Astrocyte of the cerebellum (primary cell): ENCODE measurements at places on chromosomes 7 and 10.

DNA sequence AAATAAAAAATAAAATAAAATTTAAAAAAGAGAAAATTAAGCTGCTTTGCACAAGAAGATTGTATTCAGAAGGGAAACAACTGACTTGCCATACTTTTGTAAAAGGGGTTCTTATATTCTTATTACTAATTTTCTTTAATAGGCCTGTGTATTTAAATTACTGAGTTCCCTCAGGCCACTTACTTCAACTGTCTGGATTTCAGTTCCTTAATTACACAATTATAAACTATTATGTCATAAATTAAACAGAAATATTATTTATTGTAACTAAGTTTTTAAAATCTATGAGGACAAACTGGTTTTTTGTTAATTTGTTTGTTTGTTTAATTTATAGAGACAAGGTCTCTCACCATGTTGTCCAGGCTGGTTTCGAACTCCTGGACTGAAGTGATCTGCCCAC lies 22.4 kb upstream of the MICU1 start:
- no peak for DNase-seq

DNA sequence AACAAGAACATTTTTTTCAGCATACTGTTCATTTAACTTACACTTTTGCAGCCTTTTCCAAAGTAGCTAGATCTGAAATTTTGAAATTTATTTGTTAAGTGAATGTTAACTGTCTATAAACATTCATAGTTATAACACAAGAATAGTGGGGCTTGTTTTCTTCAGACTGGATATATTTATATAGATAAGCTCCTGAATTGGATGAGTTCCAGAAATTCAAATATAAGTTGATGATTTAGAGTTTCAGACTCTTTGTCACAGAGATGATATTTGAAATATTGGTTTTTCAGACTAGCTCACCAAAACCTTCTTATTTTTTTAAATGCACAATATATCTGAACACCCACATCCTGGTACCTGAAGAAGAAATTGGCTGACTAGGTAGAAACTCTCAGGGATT lies 44.0 kb downstream of the ZNRF2 start:
- DNase-seq, result no peak

DNA sequence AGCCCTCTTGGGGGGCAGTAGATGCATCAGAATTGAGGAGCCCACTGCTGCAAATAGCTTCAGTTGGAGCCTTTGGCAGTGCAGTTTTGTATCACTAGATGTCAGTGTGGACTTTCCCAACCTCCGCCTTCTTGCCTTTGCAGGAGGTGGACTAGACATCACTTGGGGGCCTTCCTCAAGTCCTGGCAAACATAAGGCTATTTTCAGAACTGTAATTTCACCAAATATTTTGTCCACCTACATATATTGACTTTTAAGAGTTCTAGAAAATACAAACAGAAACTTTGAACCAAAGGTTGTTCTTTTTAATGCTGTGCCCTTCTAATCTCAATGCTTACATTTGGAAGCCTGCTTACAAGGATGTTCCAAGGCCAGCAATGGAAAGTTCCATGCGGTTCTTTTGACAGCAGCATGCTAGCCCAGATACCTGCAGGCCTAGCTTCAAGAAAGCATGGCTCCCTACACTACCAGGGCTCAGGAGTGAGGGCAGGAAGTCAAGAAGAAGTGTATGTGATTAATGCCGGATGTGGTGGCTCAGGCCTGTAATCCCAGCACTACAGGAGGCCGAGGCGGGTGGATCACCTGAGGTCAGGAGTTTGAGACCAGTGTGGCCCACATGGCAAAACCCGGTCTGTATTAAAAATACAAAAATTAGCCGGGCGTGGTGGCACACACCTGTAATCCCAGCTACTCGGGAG lies 8.0 kb upstream of the ZNRF2 start:
- peak; percentile 51 for DNase-seq

GRCh38 chr10:30510184-30510931 lies 76.4 kb downstream of the MAP3K8 start:
- peak; percentile 15 for DNase-seq

DNA sequence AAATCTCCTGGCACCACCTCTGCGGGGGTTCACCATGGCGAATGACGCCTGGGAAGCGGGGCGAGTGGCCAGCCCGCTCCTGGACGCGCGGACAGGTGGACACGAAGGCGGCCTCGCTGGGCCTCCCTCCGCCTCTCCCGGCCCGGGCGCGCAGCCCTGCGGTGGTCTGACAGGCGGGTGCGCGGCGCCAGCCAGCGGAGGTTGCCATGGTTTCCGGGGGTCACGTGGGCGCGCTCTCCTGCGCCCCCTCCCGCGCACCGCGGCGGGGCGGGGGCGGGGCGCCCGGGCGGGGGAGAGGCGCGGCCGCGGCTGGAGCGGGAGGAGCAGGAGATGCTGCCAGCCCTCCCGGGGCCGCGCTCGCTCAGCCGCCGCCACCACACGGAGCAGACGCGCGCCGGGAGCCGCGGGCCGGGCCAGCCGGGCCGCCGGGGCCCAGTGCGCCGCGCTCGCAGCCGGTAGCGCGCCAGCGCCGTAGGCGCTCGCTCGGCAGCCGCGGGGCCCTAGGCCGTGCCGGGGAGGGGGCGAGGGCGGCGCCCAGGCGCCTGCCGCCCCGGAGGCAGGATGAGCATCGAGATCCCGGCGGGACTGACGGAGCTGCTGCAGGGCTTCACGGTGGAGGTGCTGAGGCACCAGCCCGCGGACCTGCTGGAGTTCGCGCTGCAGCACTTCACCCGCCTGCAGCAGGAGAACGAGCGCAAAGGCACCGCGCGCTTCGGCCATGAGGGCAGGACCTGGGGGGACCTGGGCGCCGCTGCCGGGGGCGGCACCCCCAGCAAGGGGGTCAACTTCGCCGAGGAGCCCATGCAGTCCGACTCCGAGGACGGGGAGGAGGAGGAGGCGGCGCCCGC lies at the start of gene PRKAR2B:
PRKAR2B (plus strand) TSS at position 359 of the 848 bp plus-strand sequence; CDS start at position 562, 203 bp downstream.
- peak; percentile 32 for DNase-seq

GRCh38 chr10:118638680-118639079 lies 43.2 kb upstream of the PRLHR start:
- no peak for DNase-seq

DNA sequence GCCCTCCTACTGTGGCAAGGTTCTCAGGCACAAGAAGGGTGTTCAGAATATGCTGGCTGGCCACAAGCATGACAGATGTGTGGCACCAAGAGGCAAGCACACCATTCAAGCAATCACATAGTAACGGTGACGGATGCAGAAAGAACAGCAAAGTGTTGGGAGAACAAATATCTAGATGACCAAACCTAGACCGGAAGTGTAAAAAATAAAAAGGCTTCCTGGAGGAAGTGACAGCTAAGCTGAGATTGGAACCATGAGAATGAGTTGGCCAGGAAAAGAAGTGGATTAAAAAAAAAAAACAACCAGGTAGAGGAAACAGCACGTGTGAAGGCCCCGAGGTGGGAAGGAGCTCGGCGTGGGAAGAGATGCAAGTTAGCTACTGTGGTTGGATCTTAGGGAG lies 22.0 kb downstream of the GHRHR start:
- no peak for DNase-seq

DNA sequence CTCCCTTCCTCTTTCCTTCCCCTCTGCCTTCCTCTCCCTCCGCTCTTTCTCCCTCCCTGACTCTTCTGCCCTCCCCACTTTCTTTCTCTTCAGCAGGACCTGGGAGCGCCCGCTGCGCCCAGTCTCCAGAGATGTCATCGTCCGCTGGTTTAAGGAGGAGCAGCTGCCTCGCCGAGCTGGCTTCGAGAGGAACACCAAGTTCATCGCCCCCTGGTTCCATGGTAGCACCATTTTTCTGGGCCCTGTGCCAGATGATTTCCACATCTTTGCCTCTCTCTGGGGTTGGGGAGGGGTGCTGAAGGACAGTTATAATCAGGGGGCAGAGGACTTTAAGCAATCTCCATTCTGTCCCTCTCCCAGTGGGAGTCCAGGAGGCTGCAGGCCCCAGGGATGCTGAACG lies 71.6 kb downstream of the SH2D4B start:
- no peak for DNase-seq

- no peak for DNase-seq
Observed at GRCh38 chr10:3217301-3217700, 44.7 kb upstream of the PITRM1 start.

GRCh38 chr7:68295386-68295785 lies 1298.8 kb downstream of the TYW1 start:
- no peak for DNase-seq

DNA sequence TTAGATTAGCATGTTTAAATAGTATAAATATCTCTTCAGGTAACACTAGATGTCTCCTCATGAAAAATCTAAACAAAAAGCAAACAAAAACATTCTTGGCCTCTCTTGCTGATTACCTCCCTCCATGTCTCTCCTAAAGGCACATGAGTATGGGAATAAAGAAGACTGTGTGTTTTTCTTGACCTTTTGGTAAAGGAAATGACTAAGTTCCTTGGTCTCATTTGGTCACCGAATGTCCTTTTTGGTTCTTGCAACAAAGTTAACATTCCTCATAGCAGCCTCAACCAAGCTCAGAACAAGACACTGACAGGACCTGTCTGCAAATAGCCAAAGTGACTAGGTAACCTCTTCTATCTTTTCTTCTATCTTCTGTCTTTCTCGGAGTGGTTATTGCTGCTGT lies 35.5 kb downstream of the POM121L12 start:
- DNase-seq, result no peak

GRCh38 chr7:108716783-108717182 lies 147.1 kb downstream of the DNAJB9 start:
- no peak for DNase-seq

GRCh38 chr7:133434246-133434865 lies 181.5 kb downstream of the EXOC4 start:
- DNase-seq, result peak; percentile 22

DNA sequence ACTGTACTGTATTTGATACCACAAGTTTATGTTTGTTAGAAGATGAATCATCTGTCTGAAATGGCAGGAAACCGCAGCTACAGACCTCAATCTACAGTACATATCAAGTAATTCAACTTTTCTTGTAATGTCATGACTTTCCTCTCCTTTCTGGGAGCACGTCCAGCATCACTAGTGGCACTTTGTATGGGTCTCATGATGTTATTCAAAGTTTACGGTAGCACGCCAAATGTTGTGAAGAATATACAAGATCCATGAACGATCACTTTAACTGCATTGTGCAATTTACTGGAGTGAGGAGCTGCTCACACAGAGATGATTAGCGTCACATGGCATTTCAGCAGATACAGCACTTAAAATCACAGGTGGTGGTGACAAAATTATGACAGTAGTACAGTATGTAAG lies 257.8 kb upstream of the GNAI1 start:
- peak; percentile 92 for DNase-seq

- DNase-seq, result no peak
Observed at GRCh38 chr10:63917363-63917762, 396.2 kb downstream of the REEP3 start.

DNA sequence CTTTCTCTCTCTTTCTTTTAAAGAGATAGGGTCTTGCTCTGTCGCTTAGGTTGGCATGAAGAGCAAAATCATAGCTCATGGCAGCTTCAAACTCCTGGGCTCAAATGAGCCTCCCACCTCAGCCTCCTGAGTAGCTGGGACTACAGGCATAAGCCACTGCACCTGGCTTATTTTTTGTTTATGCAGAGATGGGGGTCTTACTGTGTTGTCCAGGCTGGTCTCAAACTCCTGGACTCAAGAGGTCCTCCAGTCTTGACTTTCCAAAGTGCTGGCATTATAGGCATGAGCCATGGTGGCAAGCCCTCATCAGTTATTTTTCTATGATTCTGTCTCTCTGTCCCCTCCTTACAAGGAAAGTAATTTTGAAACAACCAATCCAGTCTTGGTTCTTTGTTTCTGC lies 1.1 kb upstream of the BAG3 start:
- DNase-seq, result no peak

- DNase-seq, result no peak
Observed at GRCh38 chr7:93873998-93874574, 16.5 kb downstream of the TFPI2 start.

DNA sequence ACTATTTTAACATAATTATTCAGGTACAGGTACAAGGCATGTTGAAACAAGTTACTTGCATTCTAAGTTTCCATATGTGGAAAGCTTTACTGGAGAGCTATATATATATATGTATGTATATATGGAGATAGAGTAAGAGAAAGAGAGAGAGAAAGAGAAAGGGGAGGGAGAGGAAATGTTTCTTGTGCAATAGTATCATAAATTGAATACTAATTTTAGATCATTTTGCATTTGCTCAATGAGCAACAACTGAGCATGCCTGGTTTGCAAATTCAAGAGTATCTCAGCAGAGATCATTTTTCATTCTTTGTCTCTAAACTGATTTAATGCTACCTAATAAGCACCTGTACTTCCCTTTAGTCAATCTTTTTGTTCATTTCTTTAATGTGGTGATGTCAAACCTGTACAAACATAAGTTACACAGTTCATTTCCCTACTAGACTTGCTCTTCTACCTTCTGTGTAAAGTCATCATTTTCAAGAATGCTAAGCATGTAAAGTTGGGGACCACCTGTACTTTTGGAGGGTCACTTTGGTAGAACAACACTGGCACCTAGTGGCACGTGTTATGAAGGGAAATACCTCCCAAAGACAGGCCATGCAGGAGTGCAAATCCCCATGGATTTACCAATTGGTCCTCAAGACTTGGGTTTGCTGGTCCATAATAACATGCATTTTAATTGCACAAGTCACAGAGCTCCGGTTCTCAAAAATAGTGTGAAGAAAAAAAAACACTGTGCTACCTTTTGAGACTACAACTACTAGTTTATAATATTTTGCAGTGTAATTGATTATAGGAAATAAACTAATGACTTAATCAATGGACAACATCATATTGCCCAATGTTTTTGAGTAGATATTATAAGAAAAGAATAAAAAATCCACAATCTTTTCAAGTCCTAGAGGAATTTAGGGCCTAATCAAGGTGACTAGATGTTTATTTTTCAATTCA lies 431.2 kb upstream of the IGFBP3 start:
- peak; percentile 60 for DNase-seq

DNA sequence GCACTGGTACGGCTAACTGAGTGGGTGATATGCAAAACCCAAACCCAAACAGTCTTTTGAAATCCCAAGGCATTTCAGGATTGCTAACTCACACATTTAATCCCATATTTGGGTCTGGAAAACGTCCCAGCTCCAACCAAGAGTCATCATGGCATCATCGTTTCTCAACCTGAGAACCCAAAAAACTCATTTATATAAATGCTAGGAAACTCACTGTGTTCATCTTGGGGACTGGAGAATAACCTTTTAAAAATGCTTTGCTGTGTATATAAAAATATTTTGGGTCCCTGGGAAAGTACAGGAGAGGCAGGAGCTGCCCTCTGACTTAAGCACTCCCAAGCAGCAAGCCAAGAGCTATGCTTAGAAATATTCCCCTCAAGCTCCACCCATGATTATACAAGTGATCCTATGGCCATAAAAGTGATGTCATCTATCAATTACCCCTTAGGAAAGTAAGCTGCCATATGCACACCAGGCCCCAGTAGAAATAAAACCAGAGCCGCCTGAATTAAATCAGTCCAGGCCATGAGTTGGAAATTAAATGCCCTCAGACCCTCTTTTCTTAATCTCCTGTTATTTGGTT lies 352.1 kb downstream of the FRMD4A start:
- DNase-seq, result peak; percentile 81

DNA sequence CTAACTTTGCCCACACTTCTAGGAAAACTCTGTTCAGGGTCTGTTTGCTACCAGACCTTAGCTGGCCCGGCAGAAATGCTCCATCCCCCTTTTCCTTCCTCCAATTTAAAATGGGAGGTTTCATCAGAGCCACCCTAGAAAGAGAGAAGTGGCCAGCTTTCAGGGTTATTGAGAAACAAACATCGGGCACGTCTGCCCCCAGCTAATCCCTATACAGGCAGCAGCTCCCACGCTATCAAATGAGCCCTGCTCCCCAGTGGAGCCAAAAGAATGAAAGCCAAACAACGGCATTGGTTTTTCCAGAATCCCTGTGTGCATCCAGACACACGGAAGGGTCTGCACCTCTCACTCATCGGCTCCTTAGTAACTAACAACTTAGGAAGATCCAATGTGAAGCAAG lies 132.5 kb downstream of the GRID1 start:
- no peak for DNase-seq
